ENCODE measurements at places on chromosomes 3 and 15.
A peak's percentile ranks its signal among the peaks of the same experiment; 100 is the strongest.

- DNase-seq: no peak
Observed at GRCh38 chr3:21573291-21573690, 177.7 kb downstream of the ZNF385D start.

DNA sequence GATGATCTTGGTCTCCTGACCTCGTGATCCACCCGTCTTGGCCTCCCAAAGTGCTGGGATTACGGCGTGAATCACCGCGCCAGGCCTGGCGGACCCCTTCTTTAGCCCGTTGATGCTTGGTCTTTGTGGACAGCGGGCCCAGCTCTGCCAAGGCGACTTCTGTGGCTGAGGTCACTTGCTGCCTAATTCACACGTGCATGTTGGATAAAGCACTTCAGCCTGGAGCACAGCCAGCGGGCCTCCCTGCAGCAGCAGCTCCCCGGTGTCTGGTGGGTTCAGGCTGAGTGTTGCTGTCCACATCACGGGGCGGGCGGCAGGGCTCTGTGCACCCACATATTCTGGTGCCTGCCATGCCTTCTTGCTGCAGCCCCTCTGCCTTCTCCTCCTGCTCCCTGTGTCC is 88.4 kb downstream of the DGKG start:
- DNase-seq: no peak

GRCh38 chr3:34174740-34175139 is 376.3 kb downstream of the PDCD6IP start:
- DNase-seq: no peak

DNA sequence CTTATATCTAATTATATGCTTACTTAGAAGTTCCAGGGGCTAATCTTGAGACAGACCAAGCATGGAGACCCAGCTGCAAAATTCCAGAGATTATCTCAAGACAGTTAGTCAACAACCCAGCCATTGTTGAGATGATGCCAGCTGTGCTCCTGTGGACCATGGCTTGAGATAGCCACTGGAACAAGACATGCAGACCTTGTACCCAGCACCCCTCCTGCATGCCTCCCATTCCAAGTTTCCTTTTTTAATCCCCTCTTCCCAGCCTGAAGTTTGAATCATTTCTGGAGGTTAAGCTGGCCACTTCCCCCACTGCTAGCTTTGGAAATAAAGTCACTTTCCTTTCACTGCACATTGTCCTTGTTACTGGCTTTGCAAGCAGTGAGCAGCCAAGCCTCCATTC is 53.8 kb downstream of the IMPG2 start:
- no peak for DNase-seq

GRCh38 chr3:152402695-152403451 is 134.1 kb downstream of the MBNL1 start:
- no peak for DNase-seq

DNA sequence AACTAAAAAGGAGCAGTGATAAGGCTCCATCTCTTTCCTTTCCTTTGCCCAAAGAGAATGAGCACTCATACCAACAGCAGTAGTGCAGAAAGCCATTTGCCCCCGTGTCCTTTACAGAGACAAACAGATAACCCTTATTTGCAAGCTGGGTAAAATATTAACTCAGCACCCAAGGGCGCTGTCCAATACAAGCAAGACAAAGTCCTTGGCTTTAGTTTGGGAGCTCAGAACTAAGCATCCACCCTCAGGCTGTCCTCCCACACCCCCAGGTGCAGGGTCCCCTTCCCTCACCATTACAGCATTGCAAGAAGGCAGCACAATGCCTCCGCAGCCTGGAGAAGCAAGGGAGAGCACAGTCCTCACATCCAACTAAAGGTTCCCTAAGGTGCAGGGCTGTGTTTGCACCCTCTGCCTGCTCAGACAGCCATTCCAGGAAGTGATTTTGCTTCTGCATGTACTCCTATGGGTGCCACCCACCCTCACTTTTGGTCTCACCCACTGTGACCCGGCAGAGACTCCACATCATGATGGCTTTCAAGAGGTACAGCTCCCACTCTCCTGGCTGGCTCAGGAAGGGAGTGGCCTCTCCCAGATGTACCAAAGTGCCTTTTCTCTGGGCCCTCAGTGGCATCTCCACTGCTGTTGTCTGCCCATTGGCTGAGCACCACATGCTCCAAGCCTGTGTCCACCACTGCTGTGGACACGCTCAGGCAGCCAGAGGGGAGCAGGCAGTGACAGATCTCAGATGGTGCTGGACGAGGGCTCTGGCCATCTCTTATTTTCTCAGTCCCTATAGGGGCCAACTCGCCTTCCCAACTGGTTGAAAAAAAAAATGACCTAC is 34.1 kb upstream of the HES1 start:
- no peak for DNase-seq

DNA sequence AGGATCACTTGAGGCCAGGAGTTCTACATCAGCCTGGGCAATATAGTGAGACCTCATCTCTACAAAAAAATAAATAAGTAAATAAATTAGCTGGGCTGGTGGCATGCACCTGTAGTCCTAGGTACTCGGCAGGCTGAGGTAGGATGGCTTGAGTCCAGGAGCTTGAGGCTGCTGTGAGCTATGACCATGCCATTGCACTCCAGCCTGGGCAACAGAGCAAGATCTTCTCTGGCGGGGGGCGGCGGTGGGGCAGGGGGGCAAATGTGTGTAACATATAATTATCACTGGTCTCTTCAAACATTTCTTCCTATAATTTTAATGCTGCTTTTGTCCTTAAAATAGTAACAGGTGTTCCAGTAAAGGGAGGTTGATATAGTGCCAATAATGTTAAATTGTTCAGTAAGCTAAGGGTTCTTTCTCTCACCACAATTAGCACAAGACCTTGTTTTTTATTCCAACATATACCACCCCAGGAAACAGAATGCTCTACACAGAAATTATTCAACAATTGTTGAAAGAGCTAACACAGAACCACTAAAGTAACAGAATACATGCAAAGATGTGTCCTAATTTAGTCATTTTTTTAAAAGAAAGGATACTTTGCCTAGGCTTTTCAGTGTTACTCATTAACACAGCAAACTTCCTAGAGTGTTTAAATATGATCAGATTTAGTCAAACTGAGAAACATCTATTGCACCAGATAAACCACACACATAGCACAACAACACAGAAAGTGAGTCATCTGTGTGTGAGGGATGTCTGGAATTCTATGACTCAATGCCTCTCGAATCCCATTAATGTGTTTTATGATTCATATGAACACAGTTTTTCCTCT is 29.1 kb downstream of the ANKRD28 start:
- peak; percentile 14 for DNase-seq

GRCh38 chr15:70252951-70253320 is 155.2 kb upstream of the TLE3 start:
- no peak for DNase-seq

DNA sequence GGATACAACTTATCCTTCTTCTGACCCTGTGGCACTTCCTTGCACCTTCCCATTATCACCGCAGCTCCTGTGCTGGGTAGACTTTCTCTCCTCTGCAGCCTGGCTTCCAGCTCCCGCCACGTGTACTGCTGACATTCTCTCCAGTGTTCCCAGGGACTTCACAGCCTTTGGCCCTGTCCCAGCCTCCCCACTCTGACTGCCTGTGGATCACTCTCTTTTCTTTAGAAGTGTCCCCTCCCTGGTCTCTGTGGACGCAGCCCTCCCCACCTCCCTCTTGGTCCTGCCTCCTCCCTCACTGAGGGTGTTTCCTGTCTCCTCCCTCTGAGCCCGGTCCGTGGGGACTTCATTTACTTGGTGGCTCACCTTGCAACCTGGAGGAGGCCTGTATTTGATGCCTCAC is 17.4 kb downstream of the PDIA5 start:
- no peak for DNase-seq

Measured in stimulated activated naive CD8-positive, alpha-beta T cell treated with anti-CD3 and anti-CD28 coated beads, Interleukin-15, amount 100 ng/mL, for 72 hours (primary cell).